ENCODE measurements at places on chromosomes 1 and 21.

GRCh38 chr1:218778257-218779126 lies 395.2 kb upstream of the LYPLAL1 start:
- DNase-seq: no peak

- no peak for DNase-seq
These were observed 33.5 kb upstream of the AGL start for GRCh38 chr1:99816656-99817055.

DNA sequence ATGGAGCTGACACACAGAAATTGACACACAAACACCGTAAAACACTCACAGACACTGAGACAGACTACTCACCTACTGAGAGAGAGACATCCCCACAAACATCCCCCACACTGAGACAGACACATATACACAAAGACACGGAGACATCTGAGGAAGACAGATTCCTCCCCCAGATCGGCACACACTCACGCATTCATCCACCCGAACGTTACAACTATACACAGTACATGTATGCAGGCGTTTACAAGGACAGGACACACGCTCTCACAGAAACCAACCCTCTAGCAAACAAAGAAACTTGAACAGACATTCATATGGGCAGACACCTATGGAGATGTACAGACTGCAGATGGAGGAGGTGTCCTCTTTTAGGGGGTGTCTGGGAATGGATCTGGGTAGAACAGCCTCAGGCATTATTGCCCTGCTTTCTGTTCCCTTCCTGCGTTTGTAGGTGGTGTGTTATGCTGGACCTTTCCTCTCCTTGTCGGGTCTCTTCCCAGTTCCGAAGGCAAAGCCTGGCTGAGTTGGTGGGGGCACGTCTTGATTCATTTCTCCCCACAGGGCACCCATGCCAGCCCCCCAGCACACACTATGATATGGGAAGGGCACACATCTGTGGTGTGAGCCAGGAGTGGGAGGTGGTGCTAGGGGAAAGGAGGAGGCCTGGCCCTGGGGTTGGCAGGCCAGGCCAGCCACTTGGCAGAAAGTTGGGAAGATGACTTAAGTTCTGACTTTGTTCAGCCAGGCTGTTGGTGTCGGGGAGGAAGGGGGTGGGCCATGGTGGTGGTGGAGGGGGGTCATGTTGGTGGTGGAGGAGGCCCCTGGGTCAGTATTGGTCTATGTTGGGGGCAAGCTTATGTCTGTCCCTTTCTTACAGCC lies 1.5 kb downstream of the KIRREL1 start:
- no peak for DNase-seq

GRCh38 chr1:20233394-20233793 lies 47.1 kb upstream of the PLA2G2C start:
- no peak for DNase-seq

- DNase-seq: no peak
These were observed 526.3 kb downstream of the MATN1 start for GRCh38 chr1:30196872-30197638.

DNA sequence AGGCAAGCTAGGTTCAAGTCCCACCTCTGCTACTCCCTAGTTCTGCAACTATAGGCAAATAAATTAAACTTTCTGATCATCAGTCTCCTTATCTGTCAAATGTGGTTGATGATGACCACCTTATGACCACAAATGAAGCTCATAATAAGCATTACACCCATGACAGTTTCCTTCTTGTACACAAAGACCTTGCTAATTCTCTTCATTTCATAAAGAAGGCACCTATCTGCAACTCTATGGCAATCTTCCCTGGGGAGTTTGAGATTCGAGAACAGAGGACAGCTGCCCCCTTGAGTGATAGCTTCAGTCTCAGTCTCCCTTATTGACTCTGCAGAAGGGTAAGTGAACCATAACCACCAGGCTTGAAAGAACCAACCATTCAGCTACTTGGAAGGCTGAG lies 503.1 kb upstream of the DAB1 start:
- no peak for DNase-seq
